Activated naive CD8-positive, alpha-beta T cell treated with anti-CD3 and anti-CD28 coated beads, Interleukin-2, amount 10 ng/mL, durations not matched to agents 7 days and 5 days (primary cell): ENCODE measurements at places on chromosomes 4 and X. TPM values are rescaled to one million over a fixed set of nuclear protein-coding genes. Genes with fewer than 3 reads are reported as not detected.

GRCh38 chrX:83508006-83508405 lies at the start of gene POU3F4:
Gene POU3F4, plus strand, starts transcription at chrX:83508290. Its CDS starts 35 bp downstream, at chrX:83508325.
- DNase-seq: no peak

GRCh38 chrX:9847071-9847470 lies 60.8 kb downstream of the SHROOM2 start:
- DNase-seq: no peak

- no peak for DNase-seq
Observed at GRCh38 chr4:145843148-145843547, 95.5 kb downstream of the ZNF827 start.

GRCh38 chr4:82450966-82451755 lies 20.8 kb downstream of the ENOPH1 start:
- DNase-seq: no peak

- no peak for DNase-seq
Observed at GRCh38 chr4:176043838-176044588, 21.6 kb upstream of the WDR17 start.

DNA sequence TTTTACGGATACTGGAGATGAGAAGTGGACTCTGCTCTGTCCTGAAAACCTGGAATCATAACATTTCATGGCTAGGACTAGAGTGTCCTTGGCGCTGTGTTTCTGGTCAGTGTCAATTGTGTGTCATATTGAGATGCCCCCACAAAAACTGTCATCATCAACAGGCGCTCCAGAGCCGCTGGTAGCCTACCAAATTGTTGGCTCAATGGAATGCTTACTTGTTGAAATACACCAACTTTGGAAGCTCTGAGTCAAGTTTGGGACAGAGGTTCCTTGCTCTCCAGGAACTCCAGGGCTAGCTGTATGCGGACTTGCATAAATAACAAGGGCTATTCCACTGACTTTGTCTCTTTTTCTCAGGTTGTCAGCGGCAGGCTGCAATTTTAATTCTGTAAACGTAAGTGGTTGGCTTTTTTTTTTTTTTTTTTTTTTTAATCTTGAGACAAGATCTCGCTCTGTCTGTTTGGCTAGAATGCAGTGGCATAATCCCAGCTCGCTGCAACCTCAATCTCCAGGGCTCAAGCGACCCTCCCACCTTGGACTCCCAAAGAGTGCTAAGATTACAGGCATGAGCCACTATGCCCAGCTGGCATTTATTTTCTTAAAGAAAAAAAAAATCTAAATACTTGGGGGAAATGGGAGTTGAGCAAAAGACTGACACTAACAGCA lies 871 bp upstream of the HPGD start:
- peak; percentile 22 for DNase-seq

DNA sequence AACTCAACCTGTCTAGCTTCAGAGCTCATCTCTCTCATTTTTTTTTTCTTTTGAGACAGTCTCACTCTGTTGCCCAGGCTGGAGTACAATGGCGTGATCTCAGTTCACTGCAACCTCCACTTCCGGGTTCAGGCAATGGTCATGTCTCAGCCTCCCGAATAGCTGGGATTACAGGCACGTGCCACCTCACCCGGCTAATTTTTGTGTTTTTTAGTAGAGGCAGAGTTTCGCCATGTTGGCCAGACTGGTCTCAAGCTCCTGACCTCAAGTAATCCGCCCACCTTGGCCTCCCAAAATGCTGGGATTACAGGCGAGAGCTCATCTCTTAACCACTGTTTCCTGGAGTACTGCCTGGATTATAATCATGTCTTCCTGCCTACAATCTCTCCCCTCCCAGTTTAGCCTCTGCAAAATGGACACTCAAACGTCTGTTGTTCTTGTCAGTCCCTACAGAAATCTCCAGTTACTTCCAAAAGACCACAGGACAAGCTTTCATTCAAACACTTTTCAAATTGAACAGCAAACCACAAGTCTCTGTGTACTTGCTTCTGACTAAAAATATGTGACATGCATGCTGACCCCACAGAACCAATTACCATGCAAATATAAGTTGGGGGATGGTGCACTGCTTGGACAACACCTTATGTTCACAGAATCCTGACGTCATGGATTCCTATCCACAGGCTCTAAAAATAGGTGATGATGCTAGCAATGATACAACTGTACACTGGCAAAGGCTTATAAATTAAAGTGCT lies 137.2 kb downstream of the SH3KBP1 start:
- DNase-seq: no peak

DNA sequence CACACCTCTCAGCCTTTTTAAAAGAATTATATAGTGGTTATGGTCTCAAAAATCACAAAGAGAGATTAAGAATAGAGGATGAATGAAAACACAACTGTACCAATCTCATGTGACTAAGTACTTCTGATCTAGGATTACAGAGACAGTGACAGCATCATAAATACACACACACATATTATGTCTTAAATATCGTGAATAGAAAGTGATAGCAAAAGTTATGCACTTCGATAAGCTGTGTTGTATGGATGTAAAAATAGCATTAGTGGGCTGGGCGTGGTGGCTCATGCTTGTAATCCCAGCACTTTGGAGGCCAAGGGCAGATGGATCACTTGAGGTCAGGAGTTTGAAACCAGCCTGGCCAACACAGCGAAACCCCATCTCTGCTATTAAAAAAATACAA lies 25.0 kb downstream of the GYPA start:
- DNase-seq: no peak

DNA sequence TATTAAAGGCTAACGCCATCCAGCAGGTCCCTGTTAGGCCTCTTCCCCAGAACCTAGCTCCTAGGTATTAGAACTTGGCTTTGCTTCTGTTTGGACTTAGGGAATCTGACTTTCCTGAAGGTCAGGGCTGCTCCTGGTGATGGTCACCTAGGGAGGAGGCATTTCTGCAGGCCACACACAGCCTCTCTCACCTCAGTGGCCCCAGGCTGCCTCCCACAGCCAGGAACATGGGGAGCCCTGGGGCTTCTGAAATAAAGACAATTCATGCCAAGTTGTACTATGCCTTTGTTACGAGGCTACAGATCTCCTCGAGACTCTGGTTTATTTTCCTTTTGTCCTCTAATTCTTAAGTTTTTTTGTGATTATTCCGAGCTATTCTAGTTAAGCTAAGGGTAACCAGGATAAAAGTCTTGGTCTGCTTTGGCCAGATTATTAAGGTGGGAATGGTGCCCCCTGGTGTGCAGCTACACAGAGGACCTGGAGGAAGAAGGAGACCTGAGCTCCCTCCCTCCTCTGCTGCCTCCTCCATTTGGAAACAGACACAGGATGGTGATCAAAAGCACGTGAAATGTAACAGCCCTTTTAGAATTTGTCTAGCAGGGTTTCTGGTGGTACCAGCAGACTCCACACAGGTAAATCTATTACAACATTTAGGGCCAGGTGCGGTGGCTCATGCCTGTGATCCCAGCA lies 131.0 kb downstream of the DCLK2 start:
- no peak for DNase-seq

DNA sequence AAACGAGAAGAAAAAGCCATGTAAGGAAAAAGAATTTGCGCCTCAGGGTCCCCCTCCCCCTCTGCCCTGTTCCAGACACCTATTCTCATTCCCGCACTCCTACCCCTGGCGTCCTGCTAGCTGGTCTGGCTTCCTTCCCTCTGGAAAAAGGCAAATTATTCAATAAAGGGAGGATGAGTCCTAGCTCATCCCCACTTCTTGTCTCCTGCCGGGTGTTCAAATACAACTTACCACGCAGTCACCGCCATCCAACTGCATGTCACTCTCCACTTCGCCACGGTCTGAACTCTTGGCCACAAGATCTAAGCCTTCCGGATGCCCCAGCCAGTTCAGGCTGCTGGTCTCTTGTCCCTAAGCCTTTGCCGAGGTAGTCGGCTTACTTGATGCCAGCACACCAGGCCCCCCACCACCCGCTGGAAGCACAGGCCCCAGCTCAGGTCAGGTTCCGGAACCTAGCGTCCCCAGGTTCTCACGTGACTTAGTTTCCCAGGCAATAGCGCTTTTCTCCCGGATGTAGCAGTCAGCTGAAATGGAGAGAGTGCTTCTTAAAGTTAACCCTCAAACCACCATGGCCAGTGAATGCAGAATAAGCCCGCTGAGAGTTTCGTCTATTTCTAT lies 209.6 kb upstream of the SPIN4 start:
- peak; percentile 54 for DNase-seq

- DNase-seq: no peak
Observed at GRCh38 chrX:140439476-140439875, 65.4 kb downstream of the SOX3 start.

GRCh38 chrX:154797006-154797405 lies 8.3 kb downstream of the MPP1 start:
- no peak for DNase-seq

GRCh38 chr4:12770351-12770750 lies 713.8 kb downstream of the RAB28 start:
- no peak for DNase-seq

DNA sequence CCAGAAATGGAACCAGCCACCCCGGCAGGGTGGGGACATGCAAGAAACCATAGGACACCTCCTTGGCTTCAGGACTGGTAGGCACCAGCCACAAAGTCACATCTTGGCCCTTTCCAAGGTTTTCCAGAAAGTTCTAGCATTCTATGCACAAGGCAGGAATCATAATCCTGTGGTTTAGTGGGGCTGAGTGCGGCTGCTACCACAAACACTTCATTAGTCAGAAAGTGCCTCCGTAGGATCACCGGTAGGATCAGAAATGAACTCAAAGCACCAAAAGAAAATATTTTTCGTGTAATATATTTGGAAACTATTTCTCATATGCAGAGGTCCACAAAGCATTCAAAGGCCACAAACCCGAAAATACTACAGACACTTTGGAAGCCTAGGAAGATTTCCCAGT lies 191.7 kb downstream of the PTTG2 start:
- no peak for DNase-seq

GRCh38 chr4:74059161-74059829 lies 20.8 kb upstream of the CXCL3 start:
- no peak for DNase-seq

DNA sequence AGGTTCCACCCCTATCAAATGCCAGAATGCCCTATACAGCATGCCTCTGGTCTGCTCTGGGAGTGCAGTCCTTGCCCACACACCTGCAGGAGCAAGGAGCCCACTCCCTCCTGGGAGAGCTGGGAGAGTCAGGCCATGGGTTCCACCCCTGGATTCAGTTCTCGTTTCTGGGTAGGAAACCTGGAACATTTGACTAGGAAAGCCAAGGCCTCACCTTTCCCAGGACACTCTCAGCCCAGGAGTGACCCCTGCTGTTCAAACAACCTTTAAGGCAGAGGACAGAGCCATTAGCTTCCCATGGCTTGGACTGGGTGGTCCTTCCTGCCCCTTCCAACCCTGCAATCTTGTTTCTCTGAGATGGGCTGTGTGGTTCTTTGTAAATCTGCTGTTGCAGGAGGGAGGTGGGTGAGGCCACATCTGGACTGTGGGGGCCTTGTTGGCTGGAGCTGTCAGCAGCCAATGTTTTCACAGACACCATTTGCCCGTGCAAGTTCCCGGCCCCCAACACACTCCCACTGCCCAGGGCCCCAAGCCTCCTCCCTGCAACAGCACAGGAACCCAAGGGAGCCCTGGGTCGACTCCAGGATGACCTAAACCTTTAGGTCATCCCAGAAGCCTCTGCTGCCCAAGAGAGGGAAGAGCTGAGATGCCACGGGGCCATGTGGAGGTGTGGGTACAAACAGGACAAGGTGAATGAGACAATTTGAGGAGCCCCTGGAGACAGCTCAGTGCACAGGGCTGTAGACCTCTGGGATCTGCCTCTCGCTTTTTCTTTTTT lies 104.4 kb downstream of the PJA1 start:
- no peak for DNase-seq

DNA sequence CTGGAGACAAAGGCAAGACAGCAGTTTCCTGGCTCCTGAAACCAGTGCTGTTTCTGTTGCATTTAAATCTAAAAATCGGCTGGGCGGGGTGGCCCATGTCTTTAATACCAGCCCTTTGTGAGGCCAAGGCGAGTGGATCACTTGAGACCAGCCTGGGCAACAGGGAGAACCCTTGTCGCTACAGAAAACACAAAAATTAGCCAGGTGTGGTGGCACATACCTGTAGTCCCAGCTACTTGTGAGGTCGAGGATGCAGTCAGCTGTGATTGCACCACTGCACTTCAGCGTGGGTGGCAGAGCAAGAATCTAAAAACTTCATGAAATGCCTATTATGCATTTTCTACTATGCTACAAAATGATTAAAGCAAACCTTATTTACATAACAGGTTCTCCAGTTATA lies 205.4 kb upstream of the ITM2A start:
- DNase-seq: no peak

DNA sequence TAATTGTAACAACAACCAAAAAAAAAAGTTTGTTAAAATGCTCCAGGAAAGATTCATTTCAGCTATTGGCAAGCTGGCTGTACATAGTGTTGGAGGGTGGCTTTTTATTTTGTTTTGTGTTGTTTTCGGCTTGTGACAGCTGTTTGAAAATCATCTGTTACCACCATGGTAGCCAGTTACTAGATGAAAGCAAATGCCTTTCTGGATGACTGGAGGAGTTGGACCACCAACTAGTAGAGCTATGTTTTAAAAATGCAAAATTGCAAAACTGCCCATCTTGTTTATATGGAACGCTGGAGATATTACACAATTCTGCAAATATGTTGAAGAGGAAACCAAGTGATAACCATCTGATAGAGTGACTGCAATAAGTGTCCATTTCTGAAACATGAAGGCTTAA lies 53.2 kb upstream of the TNIP3 start:
- no peak for DNase-seq

- no peak for DNase-seq
Observed at GRCh38 chr4:156889616-156890594, 81.7 kb downstream of the PDGFC start.

- DNase-seq: no peak
Observed at GRCh38 chrX:68199062-68199848, 234.0 kb downstream of the OPHN1 start.

DNA sequence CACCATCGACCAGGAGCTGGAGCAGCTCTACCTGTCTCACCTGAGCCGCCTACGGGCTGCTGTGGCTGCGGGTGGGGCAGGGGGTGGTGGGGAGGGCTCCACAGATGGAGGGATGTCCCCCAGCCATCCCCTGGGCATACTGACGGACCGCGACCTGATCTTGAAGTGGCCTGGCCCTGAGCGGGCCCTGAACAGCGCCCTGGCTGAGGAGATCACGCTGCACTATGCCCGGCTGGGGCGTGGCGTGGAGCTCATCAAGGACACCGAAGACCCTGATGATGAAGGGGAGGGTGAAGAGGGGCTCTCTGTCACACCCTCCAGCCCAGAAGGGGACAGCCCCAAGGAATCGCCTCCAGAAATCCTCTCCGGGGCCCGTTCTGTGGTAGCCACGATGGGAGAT lies 16.5 kb downstream of the PPP1R3F start:
- DNase-seq: no peak

SLC16A2 gene
- total RNA-seq: 0.06 TPM

PROM1 gene
- not detected for total RNA-seq

GUF1 gene
- 25.5 TPM for total RNA-seq

TEC gene
- total RNA-seq: 4.2 TPM

MTNR1A gene
- not detected for total RNA-seq

F11 gene
- not detected for total RNA-seq

ALAS2 gene
- not detected for total RNA-seq

RAPGEF2 gene
- total RNA-seq: 23.2 TPM

STPG2 gene
- total RNA-seq: not detected

DCHS2 gene
- total RNA-seq: 0.19 TPM

C4orf33 gene
- total RNA-seq: 20.3 TPM

WAS gene
- total RNA-seq: 142 TPM

ETDB gene
- total RNA-seq: not detected

AVPR2 gene
- not detected for total RNA-seq
